ENCODE measurements at places on chromosomes 2 and 18. TPM values are rescaled to one million over a fixed set of nuclear protein-coding genes. Genes with fewer than 3 reads are reported as not detected.
A peak's percentile ranks its signal among the peaks of the same experiment; 100 is the strongest.

GRCh38 chr2:117885308-117885707 lies 70.8 kb downstream of the DDX18 start:
- DNase-seq, result no peak

- no peak for DNase-seq
These were observed 1167.9 kb downstream of the DSC3 start for GRCh38 chr18:29874519-29875098.

DNA sequence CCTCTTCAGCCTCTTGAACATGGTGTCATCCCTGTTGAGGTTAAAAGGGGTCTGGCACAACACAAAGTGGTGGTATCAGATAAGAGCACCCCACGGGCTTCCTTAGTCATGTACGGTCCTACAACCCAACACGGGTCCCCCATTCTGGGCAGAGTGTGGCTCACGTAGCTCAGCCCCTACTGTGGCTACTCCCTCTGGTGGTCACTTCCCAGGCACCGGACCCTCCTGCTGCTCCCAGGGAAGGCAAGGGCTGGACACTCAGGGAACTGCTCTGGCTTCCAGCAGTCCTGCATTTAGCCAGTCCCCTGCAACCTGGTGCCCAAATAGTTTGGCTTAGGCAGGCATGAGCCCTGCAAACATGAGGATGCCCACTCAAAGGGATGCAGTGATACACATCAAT lies 58.6 kb downstream of the GALNT14 start:
- DNase-seq, result no peak

GRCh38 chr2:112148477-112148876 lies 10.3 kb downstream of the FBLN7 start:
- peak; percentile 3 for DNase-seq

GRCh38 chr2:71181316-71181715 lies 45.6 kb downstream of the PAIP2B start:
- DNase-seq, result no peak

GRCh38 chr18:54883816-54884604 lies 55.7 kb downstream of the RAB27B start:
- DNase-seq, result no peak

- peak; percentile 67 for DNase-seq
These were observed 47.6 kb upstream of the IL1R1 start for GRCh38 chr2:102094917-102095316.

GRCh38 chr18:63301434-63301833 lies 18.1 kb downstream of the BCL2 start:
- no peak for DNase-seq

DNA sequence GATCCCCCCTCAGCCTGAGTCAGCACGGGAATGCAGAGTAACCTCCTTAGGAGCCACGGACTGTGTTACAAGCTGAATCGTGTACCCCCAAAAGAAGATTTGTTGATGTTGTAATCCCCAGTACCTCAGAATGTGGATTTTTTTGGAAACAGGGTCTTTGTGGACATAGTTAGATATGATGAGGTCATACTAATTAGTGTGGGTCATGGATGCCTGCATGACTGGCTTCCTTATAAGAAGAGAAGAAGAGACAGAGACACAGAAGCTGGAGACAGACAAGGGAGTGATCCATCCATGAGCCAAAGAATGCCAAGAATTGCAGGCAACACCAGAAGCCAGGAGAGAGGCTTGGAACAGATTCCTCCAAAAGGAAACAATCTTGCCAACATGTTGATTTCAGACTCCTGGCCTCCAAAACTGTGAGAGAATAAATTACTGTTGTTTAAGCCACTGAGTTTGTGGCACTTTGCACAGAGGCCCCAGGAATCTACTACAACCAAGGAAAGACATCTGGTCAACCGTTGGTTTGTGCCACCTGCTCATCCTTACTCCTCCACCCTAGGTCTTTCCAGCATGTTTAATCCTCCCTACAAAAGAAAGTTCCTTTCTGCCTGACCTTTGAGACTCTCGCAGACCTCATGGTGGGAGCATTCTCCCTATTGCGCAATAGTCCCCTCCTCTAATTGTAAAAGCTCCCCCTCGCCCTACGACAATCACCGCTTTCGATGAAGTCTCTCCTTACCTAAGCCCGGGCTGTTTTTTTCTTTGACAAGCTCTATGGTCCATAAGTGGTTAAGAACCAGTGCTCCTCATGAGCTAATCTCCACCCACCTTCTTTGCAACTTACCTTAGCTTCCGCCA lies 91.6 kb downstream of the DNER start:
- DNase-seq, result no peak

DNA sequence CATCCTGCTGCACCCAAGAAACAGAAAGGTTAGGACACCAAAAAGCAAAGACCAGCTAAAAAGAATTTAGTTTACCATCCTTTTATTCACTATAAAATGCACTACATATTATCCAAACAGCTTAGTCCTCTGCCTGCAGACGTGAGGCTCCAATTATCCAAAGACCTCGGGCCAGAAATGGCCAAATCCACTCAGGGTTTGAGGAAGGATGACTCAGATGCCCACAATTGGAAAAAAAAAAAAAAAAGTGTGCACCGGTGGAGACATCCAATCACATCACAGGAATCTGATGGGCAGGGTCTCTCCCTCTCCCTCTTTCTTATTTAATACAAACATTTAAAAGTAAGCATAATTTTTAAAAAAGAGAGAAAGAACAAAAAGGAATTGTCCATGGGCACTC lies 65.7 kb downstream of the TRABD2A start:
- no peak for DNase-seq

DNA sequence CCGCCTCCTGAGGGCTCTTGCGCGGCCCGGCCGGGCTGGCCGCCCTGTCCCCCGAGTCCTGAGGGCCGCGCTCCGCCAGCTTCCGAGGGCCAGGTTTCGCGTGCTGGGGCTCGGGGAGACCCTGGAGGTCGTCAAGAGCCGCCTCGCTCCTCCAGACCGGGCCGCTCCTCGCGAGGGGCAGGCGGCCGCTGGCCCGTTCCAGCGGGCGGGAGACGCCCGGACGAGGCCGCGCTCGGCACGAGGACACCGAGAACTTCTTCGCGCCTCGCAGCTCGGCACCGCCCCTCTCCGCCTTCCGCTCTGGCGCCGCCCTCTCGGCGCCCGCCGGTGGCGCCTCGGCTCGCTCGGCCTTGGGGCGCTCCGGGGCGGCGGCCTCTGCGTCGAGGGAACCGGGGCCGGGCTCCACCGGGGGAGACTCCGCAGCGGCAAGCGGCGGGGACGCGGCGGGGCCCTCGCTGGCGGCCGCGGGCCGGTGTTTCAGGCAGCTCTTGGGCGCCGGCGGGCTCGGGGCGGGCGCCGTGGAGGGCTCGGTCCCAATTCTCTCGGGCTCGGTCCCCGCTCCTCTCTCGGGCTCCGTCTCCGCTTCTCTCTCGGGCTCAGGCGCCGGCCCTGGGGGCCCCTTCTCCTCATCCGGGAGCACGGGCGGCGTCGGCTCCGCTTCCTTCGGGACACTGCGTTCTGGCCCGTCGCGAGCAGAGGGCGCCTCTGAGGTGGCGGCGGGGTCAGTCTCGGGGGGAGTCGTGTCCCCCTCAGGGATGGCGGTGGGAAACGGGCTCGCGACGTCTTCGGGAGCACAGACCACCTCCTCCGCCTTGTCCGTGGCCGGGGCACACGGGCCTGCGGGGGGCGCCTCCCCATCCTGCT lies 91.6 kb upstream of the MGAT4A start:
- no peak for DNase-seq

- no peak for DNase-seq
These were observed 236.4 kb downstream of the ALPK2 start for GRCh38 chr18:58392324-58393000.

- DNase-seq, result no peak
These were observed 515.5 kb upstream of the MYT1L start for GRCh38 chr2:2846332-2847208.

GRCh38 chr2:48941908-48942307 lies 186.4 kb upstream of the LHCGR start:
- DNase-seq, result no peak

DNA sequence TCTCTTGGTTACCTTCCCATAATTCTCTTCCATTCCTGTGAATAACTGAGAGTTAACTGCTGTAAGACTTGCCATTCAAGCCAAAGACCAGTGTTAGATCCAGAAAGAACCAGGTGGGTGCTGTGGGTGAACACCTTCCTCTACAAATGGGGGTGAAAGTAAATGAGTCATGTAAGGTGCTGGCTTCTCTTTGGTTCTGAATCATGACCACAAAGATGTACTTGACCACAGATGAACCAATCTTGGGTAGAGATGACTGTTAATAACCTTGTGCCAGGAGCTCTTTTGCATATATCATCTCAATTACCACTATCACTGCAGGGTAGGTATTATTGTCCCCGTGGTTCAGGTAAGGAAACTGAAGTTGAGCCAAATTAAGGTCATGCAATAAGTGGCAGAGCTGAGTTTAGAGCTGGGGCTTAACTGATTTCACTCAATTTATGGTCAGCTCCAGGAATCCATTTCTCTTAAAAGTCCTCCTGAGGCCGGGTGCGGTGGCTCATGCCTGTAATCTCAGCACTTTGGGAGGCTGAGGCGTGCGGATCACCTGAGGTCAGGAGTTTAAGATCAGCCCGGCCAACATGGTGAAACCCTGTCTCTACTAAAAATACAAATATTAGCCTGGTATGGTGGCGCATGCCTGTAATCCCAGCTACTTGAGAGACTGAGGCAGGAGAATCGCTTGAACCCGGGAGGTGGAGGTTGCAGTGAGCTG lies 244.9 kb upstream of the CXCR4 start:
- DNase-seq, result no peak

DNA sequence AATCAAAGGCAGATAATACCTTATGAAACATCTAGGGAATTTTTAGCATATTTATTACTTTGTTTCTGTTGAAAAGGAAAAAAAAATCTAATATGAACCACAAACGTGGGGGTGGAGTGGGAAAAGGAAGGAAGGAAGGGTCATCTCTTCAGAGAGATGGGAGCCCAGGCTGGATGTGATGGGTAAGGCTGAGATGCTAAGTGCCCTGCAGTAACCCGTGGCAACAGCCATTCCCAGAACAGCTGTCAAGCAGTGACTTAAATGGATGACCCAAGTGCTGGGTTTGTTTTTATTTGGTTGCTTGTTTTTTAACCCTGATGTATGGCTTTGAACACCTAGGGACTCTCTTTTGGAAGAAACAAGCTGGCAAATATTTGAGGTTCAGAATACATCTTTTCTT lies 50.7 kb upstream of the KLF7 start:
- DNase-seq, result no peak

DNA sequence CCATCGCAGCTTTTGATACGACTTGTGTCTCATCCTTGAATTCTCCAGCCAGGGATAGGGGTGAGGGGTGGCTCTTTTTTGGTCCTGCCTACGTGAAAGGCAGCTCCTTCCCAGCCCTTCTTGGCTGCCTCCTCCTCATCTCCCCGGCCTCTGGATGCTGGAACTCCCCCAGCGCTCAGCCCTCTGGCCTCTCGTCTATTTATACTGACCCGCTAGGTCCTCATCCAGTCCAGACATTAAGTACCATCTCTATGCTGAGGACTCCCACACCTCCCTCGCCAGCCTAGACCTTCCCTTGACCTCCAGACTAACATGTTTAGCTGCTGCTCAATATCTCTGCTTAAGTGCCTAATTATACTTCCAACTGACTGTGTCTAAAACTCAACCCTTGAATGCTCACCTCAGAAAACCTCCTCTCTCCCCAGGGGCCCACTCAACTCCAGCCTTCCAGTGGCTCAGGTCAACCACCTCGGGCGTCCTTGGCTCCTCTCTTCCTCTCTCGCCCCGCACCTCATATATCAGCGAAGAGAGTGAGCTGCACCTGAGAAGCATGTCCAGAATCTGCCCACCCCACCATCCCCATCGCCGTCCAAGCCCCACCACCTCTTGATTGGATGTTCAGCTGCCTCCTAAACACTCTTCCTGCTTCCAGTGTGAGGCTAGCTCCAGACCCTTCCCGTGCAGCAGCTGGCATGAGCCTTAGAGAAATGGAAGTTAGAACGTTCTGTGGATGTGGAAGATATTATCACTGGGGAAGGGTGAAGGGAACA lies 34.8 kb downstream of the TOGARAM2 start:
- DNase-seq, result no peak

DNA sequence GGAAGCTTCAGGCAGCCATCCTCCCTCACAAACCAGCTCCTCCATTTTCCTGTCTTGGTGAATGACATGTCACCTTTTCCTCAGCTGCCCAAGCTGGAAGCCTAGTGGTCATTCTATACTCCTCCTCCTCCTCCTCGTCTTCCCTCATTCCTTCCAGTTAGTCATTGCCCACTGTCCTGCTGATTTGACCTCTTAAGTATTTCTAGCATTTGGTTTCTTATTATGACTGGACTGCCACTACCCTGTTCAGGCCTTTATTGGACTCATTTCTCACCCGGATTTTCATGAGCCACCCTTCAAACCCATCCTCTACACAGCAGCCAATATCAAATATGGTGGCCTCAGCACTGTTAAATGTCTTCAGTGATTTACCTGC lies 21.9 kb upstream of the MGAT5 start:
- no peak for DNase-seq

DNA sequence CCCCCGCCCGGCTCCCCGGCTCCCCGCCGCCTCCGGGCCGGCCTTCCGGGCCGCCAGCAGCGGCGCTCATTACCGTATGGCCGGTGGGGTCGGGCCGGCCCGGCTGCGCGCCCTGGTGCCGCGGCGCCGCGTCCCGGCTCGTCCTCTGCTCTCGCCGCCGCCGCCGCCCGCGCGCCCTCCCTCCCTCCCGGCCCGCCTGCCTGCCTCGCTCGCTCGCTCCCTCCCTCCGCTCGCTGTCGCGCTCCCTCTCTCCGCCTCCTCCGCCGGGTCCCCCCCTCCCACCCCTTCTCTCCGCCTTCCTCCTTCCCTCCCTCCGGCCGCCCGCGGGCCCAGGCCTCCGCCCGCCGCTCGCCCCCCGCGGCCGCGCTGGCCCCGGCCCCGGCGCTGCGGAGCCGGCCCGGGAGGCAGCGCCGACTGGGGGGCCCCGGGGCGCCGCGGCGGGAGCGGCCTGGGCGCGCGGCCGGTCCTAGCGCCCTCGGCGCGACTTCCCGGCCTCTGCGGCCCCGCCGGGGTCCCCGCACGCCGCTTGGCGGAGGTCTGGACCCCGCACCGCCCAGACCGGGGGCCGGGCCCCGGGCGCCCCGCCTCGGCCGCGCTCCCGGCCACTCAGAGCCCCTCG lies at the start of gene DNMT3A:
TSS of gene DNMT3A (minus strand) at position 173 of the 619 bp plus-strand sequence. CDS start 27,941 bp downstream, outside the sequence.
- DNase-seq, result peak; percentile 60

The PRKRA gene
- 34.0 TPM for total RNA-seq

The TUBB8B gene
- total RNA-seq, result 0.27 TPM

The HOXD4 gene
- 3.6 TPM for total RNA-seq

The FKBP7 gene
- 2.6 TPM for total RNA-seq

The TSPYL6 gene
- not detected for total RNA-seq

The GAREM2 gene
- total RNA-seq, result 2.4 TPM
